Stimulated activated CD4-positive, alpha-beta T cell treated with anti-CD3 and anti-CD28 coated beads, Interleukin-15, amount 100 ng/mL, for 48 hours (primary cell): ENCODE measurements at places on chromosomes 3 and 15.

- DNase-seq: no peak
These were observed 31.2 kb downstream of the TGM4 start for GRCh38 chr3:44905446-44906157.

DNA sequence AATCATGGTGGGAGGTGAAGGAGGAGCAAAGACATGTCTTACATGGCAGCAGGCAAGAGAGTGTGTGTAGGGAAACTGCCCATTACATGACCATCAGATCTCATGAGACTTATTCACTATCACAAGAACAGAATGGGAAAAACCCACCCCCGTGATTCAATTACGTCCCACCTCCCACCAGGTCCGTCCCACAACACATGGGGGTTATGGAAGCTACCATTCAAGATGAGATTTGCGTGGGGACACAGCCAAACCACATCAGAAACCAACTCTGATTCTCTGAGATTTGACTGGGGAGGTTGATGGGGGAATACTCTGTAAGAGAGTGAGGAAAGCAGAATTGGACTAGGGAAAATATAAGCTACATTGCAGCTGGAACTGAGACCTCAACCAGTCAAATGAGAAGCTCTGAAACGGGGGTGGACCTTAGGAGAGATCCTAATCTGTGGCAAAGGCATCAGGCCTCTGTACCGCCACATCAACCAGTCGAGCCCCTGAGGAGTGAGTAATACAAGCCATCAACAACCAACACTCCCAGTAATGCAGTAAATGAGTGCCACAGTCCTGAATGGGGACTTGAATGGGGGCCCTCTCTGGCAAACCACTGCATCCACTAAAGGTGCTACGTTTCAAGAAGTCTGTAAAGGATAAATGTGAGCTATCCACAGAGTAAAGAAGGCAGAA is 207.9 kb upstream of the GADL1 start:
- no peak for DNase-seq

DNA sequence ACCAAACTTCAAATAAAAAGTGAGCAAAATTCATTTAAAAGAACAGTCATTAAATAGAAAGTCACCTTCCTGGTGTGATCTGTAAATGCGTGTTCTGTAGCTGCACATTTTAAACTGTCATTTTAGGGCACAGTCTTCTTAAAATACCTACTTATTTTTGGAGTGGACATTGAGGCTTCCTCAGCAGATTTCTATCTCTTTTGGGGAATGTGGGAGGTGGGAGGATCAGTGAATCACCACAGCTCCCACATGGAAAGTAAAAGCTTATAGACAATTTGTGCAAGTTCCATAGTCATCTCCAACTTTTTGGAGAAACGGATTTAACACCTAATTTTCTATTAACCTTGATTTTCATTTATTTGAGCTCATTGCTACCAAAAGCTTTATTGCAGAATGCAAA is 21.0 kb upstream of the MOBP start:
- DNase-seq: no peak

DNA sequence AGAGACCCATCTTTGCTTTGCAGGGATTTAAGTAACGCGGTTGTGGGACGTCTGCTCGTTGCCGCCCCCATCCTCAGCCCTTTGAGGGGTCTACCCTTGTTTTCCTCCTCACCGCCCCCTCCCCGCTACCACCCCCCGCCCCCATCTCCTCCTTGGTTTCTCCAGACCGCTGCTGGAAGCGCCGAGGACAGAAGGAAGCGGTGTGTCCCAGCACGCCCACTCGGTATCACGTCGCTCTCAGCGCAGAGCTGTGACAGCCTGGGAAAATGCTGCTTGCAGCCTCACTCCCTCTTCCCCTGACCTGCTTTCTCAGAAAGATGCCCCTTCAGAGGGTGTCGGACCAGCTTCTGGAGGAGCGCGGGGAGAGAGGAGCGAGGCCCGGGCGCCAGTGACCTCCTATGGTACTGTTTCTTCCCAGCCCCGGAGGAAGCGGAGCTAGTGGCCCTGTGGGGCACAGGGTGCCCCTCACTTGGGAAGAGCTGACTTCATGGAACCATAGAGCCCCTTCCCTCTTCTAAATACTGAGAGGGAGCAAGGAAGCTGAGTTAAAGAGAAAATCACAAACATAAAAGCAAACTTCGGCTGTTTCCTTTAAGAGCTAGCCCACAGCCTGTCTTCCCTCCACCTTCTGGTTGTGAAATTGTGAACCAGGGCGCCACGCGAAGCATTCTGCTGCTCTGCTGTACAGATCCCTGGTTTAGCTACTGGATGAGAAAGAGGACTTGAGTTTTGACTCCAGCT is 698 bp downstream of the IL1RAP start:
- no peak for DNase-seq

DNA sequence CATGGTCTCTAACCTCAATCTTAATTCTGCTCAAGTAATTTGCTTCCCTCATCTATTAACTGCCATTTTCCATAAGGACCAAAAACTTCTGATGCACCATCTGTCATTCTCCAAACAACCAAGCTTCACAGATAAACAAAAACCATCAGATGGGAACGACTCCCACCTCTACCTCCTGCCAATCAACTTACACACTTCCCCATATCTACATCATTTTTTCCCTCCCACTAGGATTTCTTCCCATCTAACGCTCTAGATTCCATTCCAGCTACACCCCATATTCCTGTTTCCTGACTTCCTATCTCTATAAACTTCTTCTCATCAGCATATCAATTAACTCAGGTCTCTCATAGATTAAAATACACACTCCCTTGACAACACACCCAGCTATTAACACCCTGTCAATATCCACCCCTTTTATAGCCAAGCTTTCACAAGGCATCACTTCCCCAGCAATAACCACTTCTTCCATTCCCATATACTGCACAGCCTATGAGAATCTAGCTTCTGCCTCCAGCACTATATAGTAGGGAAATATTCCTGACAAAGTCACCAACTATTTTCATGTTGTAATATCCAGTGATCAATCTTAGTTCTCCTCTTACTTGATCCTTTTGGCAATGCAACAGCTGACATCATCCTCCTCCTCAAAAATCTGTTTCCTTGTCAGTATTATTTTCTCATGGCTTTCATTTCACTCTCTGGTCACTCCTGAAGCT is 39.2 kb downstream of the SNX4 start:
- no peak for DNase-seq

DNA sequence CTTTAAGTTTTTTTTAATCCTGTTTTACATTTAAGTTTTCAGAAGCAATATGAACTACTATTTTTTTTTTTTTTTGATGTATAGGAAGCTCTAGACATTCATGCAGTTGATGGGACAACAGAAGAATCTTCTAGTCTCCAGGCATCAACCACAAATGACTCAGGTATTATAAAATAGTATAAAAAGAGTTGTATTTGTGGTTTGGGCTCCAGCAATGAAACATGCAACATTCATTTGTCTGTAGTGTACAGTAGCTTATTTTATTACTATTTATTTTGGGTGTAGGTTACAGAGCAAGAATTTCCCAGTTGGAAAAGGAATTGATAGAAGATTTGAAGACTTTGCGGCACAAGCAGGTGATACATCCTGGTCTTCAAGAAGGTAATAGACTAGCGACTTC is 38.6 kb downstream of the MGA start:
- DNase-seq: no peak

DNA sequence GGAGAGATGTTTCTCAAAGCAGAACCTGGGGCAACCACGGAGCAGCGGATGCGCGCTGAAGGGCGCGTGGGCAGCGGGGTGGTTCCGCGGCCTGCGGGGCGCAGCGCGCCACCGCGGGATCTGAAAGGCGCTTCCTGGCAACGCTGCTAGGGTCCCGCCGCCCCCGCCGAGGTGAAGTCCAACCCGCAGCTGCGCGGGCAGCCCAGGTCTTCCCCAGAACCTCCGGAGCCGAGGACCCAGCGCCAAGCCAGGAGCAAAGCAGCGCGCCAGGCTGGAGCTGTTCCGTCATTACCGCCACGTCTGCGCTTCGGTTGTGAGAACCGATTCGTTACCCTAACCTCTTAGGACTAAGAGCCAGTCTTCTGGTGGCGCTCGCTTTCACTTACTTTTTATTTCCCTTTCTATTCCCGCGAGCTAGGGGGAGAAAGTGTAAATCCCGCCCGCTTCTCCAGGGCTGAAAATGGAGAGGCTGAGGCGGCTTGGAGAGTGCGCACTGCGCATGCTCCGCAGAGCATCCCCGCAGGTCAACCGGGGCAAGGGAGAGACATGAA is 3.2 kb upstream of the GABRG3 start:
- DNase-seq: no peak

DNA sequence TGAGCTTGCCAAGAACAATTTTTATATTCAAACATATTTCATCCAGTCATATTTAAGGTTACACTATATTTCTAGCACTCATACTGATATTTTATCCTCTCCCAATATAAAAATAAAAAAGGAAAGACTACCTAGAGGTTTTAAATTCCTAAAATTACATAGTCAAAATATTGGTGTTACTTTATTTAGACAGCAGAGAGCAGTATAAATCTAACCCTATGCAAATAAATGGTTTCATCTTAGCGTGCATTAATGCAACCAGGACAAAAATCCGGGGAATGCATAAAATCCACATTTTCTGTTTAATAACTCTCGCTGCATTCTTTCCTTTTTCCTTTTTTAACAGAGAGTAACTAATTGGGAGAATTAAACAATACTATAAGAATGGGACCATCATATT is 1447.4 kb upstream of the ALCAM start:
- DNase-seq: no peak

DNA sequence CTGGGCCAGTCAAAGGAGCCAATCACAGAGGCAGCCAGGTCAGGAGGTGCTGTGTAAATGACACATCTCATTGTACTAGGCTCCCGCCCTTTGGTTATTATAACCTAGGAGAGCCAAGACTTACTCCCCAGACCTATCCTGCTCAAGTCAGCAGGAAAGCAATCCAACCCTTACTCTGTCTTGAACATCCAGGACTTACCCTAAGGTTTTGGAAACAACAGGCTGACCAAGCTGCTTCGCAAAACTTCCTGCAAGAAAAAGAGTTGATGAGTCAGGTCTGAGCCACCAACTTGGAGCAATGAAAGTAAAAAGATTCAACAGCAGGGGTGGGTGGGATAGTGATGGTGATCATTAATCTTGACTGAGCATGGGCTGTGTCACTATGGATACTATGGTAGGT is 144.4 kb downstream of the MYLK start:
- no peak for DNase-seq
